Hippocampal formation (tissue), 2 donors: ENCODE measurements at places on chromosomes 7 and 10.

DNA sequence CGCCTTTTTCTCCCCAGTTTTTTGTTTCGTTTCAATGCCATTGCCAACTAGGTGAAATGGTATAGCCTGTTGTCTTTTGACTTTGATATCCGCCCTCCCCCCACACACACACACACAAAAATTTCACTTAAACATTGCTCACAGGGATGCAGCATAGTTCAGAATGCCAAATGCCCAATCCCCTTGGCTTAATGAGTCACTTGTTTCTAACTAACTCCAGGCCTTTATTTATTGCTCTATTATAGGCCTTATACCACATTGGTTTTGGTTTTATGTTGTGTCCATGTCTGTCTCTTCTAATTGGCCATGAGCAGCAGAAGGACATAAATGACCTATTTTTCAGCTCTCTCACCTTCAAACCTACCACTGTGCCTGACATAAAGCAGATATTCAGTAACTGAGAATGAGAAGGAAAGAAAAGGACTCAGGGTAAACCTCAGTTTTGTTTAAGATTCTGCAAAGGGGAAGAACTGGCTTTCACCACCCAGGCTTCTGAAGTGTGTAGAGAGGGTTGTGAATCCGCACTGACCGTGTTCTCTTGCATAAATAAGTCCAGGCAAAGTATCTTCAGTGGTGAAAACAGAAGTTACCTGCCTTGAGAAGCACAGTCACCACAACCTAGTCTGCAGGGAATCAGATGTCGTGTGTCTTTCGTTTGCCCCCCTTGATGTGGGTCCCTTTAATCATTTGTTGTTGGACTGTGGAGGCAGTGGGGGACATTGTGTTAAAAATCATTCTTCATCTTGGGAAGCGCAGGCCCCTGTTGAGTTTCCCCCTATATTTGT lies 139.8 kb downstream of the CELF2 start:
- no peak for DNase-seq

- DNase-seq, result no peak
Observed at GRCh38 chr7:23208316-23208715, 26.5 kb downstream of the NUP42 start.

- DNase-seq, result no peak
Observed at GRCh38 chr7:29147821-29148220, 1.5 kb upstream of the CPVL start.

GRCh38 chr7:44313016-44313415 lies 12.4 kb downstream of the CAMK2B start:
- DNase-seq, result no peak
